ENCODE measurements at places on chromosomes 4 and X. TPM values are rescaled to one million over a fixed set of nuclear protein-coding genes. Genes with fewer than 3 reads are reported as not detected.

DNA sequence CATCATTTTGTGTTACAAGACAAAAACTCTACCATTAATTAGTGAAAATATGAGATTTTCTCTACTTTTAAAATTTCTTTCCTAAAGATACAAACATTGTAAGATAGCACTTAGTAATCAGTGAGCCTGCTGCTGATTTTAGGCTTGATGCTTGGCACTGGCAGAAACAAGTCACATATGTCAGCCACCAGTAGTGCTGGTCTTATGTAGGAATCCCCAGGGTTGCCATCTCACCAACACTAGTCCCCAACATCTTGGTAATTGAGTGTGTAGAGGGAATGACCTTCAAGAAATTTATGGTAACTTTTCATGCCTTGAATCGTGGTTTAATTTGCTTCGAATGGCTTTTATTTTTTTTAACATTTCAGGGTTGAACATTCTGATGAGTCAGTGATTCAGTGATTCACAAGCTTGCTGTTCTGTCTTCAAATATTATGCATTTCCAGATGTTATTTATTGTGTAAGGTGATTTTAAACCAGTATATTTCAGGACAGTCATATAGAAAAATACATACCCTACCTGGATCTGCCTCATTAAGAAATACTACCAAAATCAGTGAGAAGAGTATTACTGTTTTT is 11.9 kb downstream of the EXOC1 start:
- DNase-seq, result no peak

DNA sequence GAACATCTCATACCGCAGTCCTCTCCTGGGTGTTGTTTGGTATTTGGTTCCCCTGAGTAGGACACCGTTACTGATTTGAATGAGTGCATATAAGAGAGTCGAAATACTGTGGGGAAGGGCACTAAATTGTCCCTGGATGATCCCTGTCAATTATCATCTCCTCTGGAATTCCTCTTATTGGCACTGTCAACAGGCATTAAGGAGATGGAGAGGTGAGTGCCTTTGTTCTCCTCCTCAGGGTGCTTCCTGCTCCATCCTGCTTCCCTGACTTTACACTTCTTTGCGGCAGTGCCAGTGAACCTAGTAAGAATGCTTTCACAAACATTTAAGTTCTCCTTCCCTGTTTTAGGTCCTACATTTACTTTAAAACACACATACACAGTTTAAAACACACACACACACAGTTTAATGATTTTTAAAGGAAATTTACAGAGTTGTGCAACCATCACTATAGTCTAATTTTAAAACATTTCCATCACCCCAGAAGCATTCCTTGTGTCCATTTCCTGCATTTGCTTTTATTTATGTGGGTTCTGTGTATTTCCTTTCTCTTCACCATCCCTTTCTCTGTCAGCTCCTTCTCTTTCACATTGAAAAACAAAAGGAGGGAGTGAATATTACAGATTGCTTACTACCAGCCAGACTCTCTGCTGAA is 20.9 kb upstream of the ZRSR2 start:
- DNase-seq, result no peak

DNA sequence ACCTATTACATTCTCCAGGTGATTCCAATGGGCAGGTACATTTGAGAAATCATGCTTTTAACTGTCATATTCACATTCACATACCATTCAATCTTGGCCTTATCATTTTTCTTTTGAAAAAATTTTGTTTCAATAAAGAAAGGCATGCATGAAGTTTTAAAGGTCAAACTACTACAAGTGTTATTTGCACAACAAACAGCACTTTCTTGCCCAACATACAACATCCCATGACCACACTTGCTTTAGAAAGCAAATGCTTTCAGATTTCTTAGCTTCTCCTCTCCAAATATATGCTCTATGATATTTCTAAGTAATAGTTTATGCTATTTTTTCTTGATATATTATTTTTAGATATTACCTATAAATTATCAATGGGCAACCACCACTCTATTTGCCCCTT is 58.2 kb downstream of the NLGN4X start:
- DNase-seq, result no peak

DNA sequence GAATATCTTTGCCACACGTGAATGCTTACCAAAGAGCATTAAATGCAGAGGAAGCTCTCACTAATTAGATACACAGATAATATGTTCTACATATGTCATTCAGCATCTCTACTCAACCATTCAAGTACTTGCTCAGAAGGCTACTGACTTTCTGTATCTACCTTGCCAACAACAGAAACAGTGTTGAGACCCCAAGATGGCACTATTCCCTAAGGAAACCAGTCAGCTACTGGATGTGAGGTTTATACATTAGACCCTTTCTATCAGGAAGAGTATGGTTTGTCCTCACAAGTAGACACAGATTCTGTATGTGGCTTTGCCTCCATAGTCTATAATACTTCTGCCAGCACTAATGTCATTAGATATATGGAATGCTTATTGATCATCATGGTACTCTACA is 443.9 kb upstream of the INTU start:
- DNase-seq, result no peak

GRCh38 chr4:174244441-174244840 is 39.0 kb downstream of the FBXO8 start:
- no peak for DNase-seq

- DNase-seq, result no peak
These were observed 75.5 kb upstream of the MAOA start for GRCh38 chrX:43580621-43581020.

DNA sequence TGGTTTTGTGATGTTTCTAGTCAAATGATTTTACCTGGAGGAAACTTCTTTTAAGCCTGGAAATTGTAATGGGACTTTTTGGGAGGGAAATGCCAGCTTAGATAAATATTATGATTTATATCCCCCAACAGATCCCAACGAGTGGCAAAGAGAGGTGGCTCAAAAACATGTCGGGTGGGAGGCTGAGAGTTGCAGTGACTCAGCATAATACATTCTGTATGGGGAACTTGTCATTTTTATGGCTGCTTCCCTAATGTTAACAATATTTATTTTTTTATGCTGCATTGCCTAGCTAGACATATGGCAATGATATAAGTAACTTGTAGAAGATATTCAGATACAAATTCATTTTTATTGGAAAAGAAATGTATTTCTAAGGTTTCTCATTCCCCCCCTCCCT is 219.0 kb downstream of the ARHGAP10 start:
- no peak for DNase-seq

- no peak for DNase-seq
These were observed 362.2 kb upstream of the EMCN start for GRCh38 chr4:100880011-100880410.

DNA sequence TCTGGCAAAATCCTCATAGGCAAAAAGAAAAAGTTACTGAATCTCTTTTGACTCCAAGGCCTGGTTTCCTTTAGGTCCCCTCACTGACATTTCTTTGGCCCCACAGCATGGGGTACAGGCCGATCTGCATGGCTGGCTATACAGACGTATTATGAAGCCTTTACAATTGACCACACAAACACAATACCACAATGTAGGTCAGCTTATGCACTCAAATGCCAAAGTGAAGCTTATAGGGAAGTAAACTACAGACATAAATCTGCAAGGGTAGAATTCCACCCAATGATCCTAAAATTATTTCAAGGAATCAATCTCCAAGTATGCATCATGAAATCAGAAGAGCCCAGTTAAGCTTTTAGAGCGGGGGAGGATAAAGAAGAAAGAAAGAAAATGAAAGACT is 20.7 kb downstream of the STX18 start:
- no peak for DNase-seq

GRCh38 chrX:1529756-1530155 is 7.2 kb downstream of the P2RY8 start:
- no peak for DNase-seq

DNA sequence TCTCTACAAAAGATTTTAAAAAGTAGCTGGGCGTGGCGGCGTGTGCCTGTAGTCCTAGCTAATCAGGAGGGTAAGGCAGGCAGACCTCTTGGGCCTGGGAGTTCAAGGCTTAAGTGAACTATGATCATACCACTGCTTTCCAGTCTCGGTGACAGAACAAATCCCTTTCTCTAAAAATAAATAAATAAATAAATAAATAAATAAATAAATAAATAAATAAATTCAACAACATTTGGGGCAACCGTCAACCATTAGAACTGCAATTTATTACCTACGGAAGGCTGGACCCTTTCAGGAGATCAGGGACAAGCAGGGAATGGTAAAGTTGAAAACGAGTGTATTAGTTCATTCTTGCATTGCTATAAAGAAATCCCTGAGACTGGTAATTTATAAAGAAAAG is 136.2 kb upstream of the USP9X start:
- no peak for DNase-seq

DNA sequence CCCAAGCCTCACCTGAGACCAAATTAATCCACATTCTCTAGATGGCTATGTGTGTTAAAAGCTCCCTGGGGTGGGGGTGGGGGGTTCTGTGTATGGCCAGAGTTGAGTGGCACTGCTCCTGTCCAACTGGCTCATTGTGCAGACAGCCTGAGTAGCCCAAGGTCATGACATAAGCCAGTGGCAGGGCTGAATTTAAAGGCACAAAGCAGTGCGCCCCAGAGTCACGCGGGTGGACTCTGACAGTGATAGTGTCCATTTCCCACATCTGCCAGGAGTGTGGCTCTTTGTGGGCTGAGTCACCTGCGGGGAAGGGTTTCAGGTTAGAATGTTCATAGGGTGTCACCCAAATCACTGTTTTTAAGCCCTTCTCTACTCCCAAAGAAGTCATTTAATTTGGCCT is 45.4 kb downstream of the SCD5 start:
- no peak for DNase-seq

DNA sequence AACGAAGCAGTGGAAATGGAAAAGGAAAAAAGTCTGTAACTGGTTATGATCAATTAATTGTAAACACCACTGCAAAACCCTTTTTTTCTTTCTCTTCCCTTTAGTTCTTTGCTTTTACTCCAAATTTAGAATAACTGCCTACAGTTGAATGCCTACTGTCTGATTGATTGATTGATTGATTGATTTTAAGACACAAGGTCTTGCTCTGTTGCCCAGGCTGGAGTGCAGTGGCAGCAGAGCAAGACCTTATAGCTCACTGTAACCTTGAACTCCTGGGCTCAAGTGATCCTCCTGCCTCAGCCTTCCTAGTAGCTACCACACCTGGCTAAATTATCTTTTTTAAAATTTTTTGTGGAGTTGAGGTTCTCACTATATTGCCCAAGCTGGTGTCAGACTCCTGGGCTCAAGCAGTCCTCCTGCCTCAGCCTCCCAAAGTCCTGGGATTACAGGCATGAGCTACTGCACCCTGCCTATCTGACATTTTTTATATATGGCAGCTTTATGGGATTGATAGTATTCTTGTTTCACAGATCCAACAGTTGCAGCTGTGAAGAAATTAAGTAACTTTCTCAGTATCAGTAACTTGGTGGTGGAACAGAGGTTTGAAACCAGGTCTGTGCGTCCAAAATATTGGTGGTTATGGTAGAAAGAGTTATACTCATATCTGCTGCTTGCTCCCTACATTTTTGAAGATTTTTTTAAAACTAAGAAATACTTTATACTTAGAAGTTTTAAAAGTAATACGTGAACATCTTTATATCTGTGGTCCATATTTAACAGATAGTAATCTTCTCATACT is 12.4 kb downstream of the UBE2K start:
- DNase-seq, result no peak

GRCh38 chr4:52550186-52550585 is 108.9 kb downstream of the USP46 start:
- no peak for DNase-seq

- DNase-seq, result no peak
These were observed 203.0 kb upstream of the GEMIN8 start for GRCh38 chrX:14232688-14233087.

- no peak for DNase-seq
These were observed 14.0 kb downstream of the SLIT2 start for GRCh38 chr4:20265726-20266125.

DNA sequence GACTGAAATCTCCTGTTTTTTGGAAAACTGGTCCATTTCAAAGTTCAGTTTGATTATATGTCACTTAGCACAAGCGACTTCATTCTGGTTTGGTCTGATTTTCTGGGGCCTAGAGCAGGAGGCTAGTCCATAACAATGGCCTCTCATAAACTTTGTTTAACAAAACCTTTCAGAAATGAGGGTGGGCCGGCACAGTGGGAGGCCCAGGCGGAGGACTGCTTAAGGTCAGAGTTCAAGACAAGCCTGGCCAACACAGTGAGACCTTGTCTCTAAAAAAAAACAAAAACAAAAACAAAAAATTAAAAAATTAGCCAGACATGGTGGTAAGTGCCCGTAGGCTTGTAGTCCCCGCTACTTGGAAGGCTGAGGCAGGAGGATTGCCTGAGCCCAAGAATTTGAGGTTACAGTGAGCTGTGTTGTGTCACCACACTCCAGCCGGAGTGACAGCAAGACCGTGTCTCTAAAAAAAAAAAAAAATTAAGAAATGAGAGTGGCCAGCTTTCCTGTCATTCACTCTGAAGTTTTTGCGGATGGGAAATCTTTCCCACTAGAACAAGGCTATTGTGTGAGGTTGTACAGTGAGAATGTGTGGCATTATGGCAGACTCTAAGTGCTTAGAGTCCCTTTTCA is 1.2 kb upstream of the PLAC8 start:
- no peak for DNase-seq

DNA sequence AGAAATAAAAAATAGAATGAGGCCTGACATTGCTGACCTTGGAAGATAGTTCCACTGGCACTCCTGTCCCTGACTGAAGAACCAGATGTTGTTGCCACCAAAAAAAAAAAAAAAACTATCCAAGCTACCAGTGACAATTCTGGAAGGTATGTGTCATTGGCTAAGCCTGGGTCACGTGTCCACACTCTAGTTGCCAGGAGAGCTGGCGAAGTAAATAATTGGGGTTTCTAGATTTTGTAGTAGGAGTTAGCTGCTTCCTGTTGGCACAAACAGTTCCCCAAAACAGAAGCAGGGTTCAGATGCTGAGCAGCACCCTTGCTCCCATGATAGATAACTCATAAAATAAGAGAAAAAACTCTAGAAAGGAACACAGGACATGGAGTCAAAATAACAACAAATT is 20.5 kb downstream of the MND1 start:
- no peak for DNase-seq

GRCh38 chr4:42761804-42762203 is 104.9 kb upstream of the ATP8A1 start:
- DNase-seq, result no peak

DNA sequence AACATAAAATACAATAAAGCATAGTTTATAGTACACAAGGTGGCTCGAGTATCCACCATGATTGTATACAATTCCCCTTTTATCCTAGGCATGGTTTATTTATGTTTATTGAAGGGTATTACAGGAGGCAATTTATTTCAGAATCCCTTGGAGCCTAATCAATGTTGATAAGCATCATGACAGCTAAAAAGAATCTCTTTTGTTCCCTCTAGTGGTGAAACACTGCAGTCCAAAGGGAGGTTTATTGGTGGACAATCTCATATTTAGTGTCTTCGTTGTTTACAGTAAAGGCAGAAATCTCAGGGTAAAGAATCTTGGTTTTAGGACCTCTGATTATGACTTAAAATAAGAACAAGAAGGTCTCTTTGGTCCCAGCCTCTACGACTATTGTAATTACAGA is 1712.5 kb downstream of the C4orf33 start:
- no peak for DNase-seq

GRCh38 chr4:80393246-80393969 is 57.9 kb downstream of the CFAP299 start:
- DNase-seq, result no peak

The MAGEC1 gene
- not detected for total RNA-seq

The SMIM43 gene
- total RNA-seq, result not detected

The FGFBP1 gene
- total RNA-seq, result not detected

The NPNT gene
- not detected for total RNA-seq

The SYTL5 gene
- not detected for total RNA-seq

The VCX gene
- total RNA-seq, result not detected

The PLAC8 gene
- total RNA-seq, result 259 TPM

The EDA2R gene
- 0.17 TPM for total RNA-seq

The ANAPC4 gene
- total RNA-seq, result 26.0 TPM
